Regular cardiac myocyte (primary cell): ENCODE measurements at places on chromosomes 6 and 20. TPM values are rescaled to one million over a fixed set of nuclear protein-coding genes. Genes with fewer than 3 reads are reported as not detected.

Gene COMMD7
- total RNA-seq = 26.5 and 36.8 TPM in 2 replicates

Gene RUNX2
- 0.77 and 1.7 TPM in 2 replicates for total RNA-seq

Gene METTL24
- under 0.01 and 0.85 TPM in 2 replicates for total RNA-seq

Gene LGSN
- total RNA-seq = under 0.01 TPM in 1 of 2 replicates, not detected in the other

Gene MYH7B
- under 0.01 TPM in 1 of 2 replicates, not detected in the other for total RNA-seq

Gene TAF8
- total RNA-seq = 10.1 and 11.9 TPM in 2 replicates

Gene PGBD1
- 4.8 and 6.5 TPM in 2 replicates for total RNA-seq

Gene ADGRB3
- under 0.01 TPM in 1 of 2 replicates, not detected in the other for total RNA-seq

Gene SEC23B
- total RNA-seq = 47.4 and 75.2 TPM in 2 replicates

Gene SCRT2
- not detected in 2 replicates for total RNA-seq

Gene FOXA2
- total RNA-seq = not detected in 2 replicates

Gene MAN1A1
- total RNA-seq = 35.3 and 120 TPM in 2 replicates

Gene SMLR1
- total RNA-seq = 0.19 TPM in 1 of 2 replicates, not detected in the other

Gene SLC22A16
- under 0.01 TPM in 1 of 2 replicates, not detected in the other for total RNA-seq

Gene OR12D3
- total RNA-seq = not detected in 2 replicates

Gene RAET1E
- total RNA-seq = 0.19 TPM in 1 of 2 replicates, not detected in the other

Gene FOXO3
- 28.0 and 44.8 TPM in 2 replicates for total RNA-seq

Gene CHRNA4
- not detected in 2 replicates for total RNA-seq

Gene ZBTB46
- total RNA-seq = 4.8 and 14.6 TPM in 2 replicates

Gene CLPSL2
- not detected in 2 replicates for total RNA-seq

Gene HLA-DRB1
- 0.58 and 3.7 TPM in 2 replicates for total RNA-seq

Gene NKX2-2
- not detected in 2 replicates for total RNA-seq

Gene TBXT
- total RNA-seq = not detected in 2 replicates

Gene ME1
- 9.9 and 11.3 TPM in 2 replicates for total RNA-seq

Gene KCTD20
- 90.1 and 162 TPM in 2 replicates for total RNA-seq

Gene OOEP
- total RNA-seq = not detected in 2 replicates

Gene MAP7
- 0.58 and 1.4 TPM in 2 replicates for total RNA-seq

Gene BMP5
- 0.38 and 1.1 TPM in 2 replicates for total RNA-seq
